ENCODE measurements at places on chromosomes 13 and 19.

DNA sequence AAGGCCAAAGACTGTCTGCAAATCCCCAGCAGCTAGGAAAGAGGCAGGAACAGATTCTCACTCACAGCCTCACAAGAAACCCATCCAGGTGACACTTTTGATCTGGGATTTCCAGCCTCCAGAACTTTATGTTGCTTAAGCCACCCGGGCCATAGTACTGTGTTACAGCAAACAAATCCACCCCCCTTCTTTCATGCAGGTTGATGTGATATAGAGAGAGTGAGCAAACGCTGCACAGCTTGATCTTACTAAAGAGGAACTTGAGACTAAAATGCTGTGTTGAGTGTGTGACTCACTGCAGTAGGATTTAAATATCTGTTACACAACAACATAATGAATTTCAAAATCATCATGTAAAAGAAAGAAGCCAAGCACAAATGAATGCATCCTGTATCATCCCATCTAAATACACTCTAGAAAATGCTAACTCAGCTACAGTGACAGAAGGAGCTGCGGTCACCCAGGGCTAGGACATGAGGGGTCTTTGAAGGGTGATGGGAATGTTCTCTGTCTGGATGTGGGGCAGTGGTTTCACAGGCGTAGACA is 32.2 kb downstream of the RCBTB2 start:
- no peak for DNase-seq

- no peak for DNase-seq
Observed at GRCh38 chr19:5123646-5124045, 154.7 kb downstream of the KDM4B start.

- no peak for DNase-seq
Observed at GRCh38 chr13:30932481-30933353, at the start of gene TEX26. TSS of gene TEX26 (plus strand) at chr13:30932656. CDS start at chr13:30932716, 60 bp downstream.

- DNase-seq = no peak
Observed at GRCh38 chr13:29704648-29705047, 109.2 kb upstream of the SLC7A1 start.

Measured in esophagus squamous epithelium (tissue), 5 donors.